GM23248 (cell line): ENCODE measurements at places on chromosomes 5 and 9.
A peak's percentile ranks its signal among the peaks of the same experiment; 100 is the strongest.

- peak; percentile 55 for DNase-seq
These were observed 1.9 kb upstream of the GPR107 start for GRCh38 chr9:130051855-130052254.

- no peak for DNase-seq
These were observed 68.7 kb upstream of the SLC1A3 start for GRCh38 chr5:36537724-36538123.

GRCh38 chr5:168651648-168652047 lies 72.5 kb upstream of the PANK3 start:
- DNase-seq = peak; percentile 84

DNA sequence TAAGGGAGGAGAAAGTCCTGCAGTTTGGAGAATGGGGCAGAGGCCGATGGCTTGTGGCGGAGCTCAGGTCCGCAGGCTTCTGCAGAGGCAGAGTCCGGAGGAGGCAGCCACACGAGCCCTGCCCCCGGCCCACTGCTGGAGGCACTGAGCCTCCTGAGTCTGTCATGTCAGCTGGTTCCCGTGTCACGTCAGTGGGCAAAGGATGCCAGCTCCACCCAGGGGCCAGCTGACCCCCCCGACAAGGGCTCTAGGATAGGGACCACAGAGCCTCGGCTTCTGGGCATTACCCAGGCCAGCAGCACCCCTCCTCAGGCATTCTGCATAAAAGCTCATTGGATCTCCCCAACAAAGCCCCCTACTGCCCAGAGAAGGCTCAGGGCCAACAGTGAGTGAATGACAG lies 8.5 kb downstream of the SH3PXD2B start:
- no peak for DNase-seq

GRCh38 chr9:35627575-35627974 lies 9.4 kb upstream of the CD72 start:
- DNase-seq = no peak

DNA sequence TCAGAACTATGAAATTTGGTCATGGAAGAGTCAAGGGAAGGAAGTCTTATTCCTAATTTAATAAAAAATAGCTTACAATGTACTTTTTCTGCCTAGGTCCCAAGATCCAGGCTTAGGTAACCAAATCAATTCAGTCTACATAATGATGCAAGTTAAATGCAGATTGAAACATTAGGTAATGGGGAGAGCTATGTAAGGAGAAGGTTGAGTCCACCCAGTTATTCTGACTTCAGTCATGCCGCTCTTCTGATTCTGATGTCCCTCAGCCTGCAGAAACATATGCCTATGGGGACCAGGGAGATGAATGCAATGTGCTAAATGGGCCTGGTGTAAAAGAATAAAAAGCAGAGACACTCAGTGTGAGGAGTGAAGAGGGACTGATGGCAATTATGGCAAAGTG lies 63.9 kb downstream of the MAMDC2 start:
- DNase-seq = no peak

DNA sequence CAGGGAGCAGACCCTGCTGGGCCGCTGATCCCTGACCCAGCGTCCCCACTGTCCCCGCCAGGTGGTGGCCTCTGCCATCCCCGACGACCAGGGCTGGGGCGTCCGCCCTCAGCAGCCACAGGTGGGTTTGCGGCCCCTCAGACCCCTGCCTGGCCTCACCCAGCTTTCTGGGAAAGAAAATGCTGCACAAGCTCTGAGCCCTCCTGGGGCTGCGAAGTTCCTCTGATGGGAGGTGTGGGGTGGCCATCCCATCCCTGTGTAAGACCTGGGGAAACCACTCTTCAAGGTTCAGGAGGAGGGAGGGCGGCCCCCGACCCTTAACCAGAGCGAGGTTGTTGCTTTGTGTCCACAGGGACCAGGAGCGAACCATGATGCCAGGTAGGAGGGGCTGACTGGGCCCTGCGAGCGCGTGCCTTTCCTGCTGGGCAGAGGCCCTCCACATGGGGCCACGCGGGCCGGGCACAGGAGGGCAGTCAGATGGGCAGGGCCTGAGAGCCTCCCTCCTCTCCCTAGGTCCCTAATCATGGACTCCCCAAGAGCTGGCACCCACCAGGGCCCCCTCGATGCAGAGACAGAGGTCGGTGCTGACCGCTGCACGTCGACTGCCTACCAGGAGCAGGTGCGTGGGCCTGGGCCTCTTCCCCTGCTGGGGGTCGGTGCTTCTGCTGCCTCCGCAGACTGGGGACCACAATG lies 7.7 kb downstream of the NOXA1 start:
- DNase-seq = no peak

GRCh38 chr9:105204416-105204815 lies 40.0 kb upstream of the SLC44A1 start:
- peak; percentile 68 for DNase-seq

DNA sequence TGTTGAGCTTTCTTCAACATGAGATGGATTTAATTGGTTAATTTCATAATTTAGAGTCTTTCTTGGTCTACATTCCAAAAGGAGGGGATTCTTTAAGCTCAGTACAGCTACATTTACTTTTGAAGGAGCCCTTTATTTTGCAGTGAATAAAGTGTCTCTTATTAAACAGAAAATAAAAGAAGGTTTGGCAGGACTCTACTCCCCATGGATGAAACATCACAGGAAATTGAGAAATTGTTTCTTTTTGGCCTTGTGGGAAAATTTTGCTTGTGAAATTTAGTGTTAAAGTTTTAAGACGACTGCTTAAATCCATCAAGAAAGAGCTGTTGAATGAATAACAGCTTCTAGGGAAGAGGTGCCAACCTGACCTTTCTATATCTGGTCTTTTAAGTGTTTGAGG lies 187.7 kb downstream of the NTRK2 start:
- peak; percentile 58 for DNase-seq

GRCh38 chr9:91465420-91465819 lies 41.8 kb upstream of the NFIL3 start:
- peak; percentile 77 for DNase-seq
